Keratinocyte (primary cell): ENCODE measurements at places on chromosomes 1 and 21. TPM values are rescaled to one million over a fixed set of nuclear protein-coding genes. Genes with fewer than 3 reads are reported as not detected.

The ITLN2 gene
- polyA plus RNA-seq: 0.22 to 0.59 TPM (median 0.39 TPM) in 3 replicates

The CFHR4 gene
- not detected in 3 replicates for polyA plus RNA-seq

The IFI6 gene
- 408 to 1,278 TPM (median 618 TPM) in 3 replicates for polyA plus RNA-seq

The BTBD19 gene
- polyA plus RNA-seq: 2.2 to 3.9 TPM (median 2.9 TPM) in 3 replicates

The RAB42 gene
- polyA plus RNA-seq: 0.05 to 0.27 TPM (median 0.17 TPM) in 3 replicates

The ATP1A1 gene
- 357 to 412 TPM (median 381 TPM) in 3 replicates for polyA plus RNA-seq

The LDLRAD1 gene
- polyA plus RNA-seq: not detected in 3 replicates

DNA sequence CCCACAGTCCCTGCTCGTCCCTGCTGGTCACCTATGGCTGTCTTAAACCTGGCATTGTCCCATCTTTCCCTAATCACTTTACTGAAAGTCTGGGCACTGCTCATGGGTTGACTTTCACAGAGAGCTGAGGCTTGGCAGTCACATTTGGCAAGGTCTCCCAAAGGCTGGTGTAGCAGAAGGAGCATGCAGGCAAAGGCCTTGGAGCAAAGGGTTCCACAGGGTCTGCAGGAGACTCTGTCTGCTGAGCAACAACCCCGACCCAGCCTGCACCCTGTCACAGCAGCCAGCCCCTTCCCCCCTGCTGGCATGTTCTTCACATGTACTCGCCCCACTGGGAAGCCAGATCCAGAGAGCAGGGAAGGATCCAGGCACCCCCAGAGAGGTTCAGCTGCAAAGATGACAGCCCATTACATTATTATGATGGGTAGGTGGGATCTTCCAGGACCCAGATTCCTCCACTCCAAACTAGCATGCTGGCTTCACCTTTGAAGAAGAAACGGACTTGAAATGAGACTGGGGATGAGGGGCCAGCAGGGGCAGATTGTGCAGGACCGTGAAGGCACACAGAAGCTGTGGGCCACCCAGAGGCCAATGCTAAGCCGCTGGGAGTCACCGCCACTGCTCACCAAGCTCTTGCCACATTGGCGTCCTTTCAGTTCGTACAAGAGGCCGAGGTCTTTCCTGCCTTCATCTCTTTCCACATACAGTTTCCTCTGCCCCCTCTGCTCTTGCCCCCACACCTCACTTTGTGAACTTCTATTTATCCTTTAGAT lies 14.2 kb upstream of the TMEM125 start:
- DNase-seq: no peak

- DNase-seq: no peak
These were observed 2.3 kb upstream of the BCAN start for GRCh38 chr1:156639601-156640101.

DNA sequence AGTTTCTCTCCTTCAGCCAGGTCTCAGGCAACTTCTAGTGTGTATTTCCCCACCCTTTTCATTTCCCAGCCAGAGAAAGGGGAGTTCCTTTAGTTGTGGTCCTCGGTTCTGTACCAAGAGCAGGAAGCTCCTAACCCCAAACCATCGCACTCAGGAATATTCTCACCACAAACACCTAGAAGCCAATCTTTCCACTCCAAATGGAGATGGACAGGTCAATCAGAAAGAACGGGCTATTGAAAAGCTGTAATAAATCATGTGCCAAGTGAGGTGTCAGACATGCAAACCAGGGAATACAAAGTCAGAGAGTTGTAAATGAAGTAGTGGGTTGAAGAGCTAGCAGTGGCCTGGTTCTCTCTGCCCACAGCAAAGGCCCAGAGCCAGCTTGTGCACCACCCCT lies 77.2 kb downstream of the KCNN3 start:
- no peak for DNase-seq

- no peak for DNase-seq
These were observed 20.4 kb upstream of the AK2 start for GRCh38 chr1:33057095-33057494.

DNA sequence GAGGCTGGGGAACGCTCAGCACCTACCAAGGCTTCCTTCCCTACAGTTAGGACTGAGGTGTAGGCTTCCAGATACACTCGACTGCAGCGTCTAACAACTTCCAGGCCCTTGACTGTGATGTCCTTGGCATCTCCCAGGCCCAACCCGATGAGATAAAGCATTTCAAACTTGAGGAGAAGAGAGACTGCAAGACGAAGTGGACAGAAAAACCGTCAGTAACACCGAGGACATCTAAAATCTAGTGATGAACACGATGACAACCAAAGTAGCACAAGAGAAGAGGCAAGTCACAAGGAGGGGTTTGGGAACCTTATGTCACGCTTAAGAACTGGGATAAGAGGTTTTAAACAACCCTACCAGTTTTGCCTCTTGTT lies 314 bp downstream of the DPH5 start:
- no peak for DNase-seq

GRCh38 chr1:15038232-15039016 lies 115.1 kb upstream of the TMEM51 start:
- DNase-seq: no peak

DNA sequence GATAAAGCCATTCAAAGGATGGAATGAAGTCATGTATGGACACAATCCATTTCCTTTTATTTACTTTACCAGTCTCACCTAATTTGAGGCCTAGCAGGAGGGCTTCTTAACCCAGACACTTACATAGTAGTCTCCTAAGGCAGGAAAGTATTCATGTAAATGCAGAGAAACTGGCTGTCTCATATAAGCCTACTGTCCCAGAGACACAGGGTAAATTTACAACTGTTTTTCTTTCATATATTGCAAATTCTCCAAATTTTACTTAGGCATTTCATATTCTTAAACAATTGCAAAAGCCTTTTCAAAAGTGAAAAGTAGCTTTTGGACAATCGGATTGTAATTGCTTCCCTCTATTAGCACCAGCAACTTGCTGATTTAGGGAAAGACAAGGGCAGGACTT lies 29.9 kb downstream of the SPAG17 start:
- no peak for DNase-seq

- no peak for DNase-seq
These were observed 11.8 kb upstream of the FASLG start for GRCh38 chr1:172647110-172647564.

DNA sequence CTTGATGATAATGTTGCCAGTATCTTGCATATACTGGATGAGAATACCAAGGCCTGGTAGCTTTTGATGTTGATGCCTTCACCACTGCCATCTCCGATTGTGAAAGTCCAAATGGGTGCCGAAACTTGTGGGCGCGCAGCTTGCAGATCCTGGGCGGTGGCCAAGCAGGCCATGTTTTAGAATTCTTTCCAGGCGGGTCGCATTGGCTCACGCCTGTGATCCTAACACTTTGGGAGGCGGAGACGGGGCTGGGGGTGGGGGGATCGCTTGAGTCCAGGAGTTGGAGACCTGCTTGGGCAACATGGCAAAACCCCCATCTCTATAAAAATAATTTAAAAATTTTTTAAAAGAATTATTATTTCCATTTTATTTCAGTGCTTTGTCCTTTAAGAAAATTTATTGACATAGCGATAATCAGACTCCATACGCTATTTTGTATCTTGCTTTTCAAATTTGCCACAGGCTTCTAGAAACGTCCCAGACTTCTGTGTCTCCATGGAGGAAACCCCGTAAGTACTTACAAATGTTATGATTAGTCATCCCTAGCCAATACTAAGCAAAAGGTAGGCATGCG lies 592 bp upstream of the ZNF326 start:
- DNase-seq: no peak

DNA sequence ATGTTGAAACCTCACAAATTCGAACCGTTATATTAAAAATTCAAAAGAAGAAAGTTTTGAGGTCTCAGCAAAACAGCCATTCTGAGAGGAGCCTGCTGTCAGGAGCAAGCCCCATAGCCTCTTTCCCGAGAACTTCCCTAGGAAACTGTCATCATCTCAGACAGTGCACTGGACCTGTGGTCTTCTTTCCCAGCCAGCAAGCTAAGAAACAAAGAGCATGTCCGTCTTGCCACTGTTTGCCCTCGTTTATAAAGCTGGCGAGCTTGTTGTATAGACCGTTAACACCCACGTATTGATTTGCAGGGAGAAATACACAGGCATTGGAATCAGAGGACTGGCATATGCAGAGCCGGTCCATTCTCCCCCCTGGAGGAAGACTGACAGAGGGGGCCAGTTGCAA lies 407.0 kb downstream of the NPHP4 start:
- DNase-seq: no peak

- DNase-seq: no peak
These were observed 61.8 kb upstream of the PTGFRN start for GRCh38 chr1:116847688-116848531.

GRCh38 chr1:5920201-5920600 lies 72.0 kb downstream of the NPHP4 start:
- DNase-seq: no peak

DNA sequence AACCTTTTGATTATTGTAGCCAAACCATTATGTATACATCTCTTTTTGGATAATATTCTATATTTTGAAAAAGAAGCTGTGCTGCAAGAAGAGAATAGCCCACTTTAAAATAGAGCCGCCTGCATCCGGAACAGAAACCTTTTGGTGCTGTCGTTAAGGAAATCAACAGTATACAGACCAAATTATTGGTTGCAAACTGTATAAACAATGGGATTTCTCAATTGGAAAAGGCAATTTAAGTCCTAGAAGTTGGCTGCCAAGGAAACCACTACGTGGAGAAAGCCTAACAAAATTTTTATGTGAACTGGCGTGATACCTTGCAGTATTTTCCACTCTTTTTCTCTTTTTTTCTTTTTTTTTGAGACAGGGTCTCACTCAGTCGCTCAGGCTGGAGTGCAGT lies 25.8 kb downstream of the DESI2 start:
- DNase-seq: no peak

GRCh38 chr1:153509729-153510354 lies 25.9 kb downstream of the S100A6 start:
- no peak for DNase-seq
